ENCODE measurements at places on chromosomes 2 and 18.

- no peak for DNase-seq
These were observed 45.1 kb downstream of the C1QL2 start for GRCh38 chr2:119113489-119113770.

DNA sequence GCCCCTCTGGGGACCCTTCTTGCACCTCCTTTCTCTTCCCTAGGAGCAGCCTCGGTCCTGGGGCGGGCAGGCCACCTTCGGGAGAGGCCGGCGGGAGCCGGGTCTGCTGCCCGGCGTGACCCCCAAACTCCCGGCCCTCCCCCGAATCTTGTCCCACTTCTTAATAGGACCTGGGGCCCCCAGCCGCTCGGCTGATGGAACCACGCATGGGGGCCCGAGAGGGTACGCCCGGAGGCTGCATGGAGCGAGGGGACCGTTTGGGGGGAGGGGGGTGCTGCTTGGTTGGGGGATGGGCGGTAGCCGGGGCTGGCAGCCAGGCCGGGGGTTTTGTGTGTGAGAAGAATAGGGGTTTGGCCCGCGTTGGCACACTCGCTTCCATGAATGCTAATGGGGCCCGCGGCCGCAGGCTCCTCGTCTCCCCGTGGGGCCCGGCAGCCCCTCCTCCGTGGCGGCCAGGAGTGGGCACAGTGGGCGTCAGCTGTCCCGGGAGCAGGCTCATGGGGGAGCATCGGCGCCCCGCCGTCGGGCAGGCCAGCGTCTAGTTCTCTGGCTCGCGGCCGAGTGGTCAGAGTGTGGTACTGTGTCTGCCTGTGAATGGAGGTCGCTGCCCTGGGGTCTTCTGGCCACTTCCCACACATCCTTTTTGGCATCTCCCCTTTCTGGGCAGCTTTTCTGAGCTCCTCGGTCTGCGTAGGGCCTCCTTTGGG lies 1.0 kb downstream of the GAREM2 start:
- DNase-seq = no peak

DNA sequence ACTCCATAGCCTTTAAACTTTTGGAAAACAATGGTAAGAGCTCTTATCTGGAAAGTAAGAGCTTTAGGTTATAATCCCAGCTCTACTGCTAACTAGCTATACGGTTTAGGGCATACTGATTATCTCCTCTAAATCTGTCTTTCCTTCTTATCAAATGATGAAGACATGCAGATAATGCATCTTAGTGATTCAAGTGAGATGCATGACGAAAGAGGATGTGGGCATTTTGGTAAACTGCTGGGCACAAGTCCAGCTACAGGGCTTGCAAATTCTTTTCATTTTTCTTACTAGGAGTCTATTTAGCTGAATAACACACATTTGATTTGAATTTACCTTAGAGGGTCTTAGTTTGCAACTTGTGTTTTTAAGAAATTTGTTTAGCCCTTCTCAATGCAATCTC lies 1604.8 kb upstream of the ZEB2 start:
- DNase-seq = no peak

DNA sequence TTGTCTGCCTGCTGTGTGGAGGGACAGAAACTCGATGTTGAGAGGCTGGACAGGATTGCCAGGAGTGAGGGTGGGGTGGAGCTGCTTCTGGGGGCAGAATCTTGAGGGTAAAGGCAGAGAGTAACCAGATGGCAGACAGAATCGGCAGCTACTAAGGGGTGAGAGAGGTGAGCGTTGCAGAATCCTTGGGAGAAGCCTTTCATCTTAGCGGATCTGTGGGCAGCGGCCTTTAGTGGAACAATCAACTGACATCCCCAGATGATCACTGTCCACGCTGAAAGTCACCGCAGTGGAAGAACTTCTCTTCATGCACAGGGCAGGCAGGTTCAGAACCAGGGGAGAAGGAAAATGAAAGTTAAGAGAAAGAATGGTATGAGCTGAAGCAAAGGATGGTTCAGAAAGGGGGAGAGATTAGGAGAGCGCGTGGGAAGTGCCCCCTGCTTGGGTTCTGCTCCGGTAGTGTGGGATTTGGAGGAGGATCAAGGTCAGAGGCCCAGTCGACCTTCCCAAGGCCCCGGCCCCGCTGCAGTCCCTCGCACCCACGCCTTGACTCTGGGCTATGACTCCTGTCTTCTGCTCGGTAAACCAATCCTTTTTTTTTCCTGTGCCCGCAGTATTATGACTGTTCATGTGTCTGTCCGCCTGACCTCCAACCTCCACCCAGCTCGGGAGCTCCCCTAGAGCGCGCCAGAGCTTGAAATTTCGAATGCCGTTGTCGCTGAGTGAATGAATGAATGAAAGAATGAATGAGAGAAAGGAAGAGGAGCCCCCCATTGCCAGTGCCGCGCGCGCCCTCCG lies 584 bp downstream of the BOLA3 start:
- DNase-seq = peak; percentile 35

GRCh38 chr18:13178976-13179375 lies 39.6 kb upstream of the LDLRAD4 start:
- no peak for DNase-seq

GRCh38 chr2:65137197-65137775 lies 7.4 kb upstream of the RAB1A start:
- DNase-seq = no peak

DNA sequence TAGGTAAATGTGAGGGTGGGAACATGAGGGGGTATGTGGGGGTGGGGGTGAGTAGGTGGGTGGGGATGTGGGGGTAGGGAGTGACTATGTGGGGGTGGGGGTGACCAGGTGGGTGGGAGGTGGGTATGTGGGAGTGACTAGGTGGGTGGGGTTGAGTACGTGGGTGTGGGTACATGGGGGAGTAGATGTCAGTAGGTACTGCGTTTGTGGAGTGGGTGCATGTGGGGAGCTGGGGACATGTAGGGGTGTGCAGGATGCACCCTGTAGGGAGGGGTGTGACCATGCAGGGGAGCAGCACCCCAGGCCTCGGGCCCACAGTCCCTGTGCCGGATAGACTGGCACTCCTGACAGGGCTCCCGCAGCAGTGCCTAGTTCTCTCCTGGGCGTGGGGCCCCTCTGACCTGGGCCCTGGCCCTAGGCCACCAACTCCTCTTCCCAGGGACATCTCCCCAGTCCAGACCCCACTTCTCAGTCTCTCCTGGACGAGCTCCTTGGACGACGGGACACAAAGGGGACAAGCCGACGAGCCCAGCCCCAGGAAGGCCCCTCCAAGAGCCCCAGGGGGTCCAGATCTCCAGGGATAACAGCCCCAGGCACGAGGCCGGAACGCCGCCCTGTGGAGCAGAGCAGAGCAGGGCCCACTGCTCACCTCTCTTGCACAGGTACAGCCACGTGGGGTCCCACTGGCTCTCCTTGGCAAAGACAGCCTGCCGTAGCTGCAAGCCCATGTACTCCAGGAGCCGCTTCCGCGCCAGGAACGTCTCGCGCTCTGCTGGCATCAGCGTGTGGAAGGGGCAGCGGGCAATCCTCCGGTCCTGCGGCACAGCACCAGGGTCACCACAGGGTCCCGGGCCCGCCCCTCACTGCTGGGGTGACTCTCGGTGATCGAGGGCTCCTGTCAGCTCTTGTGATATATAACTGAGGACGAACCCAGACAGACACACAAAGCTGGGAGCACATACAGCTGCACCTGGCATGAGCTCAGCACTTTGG lies 58.2 kb downstream of the ANKMY1 start:
- DNase-seq = no peak

DNA sequence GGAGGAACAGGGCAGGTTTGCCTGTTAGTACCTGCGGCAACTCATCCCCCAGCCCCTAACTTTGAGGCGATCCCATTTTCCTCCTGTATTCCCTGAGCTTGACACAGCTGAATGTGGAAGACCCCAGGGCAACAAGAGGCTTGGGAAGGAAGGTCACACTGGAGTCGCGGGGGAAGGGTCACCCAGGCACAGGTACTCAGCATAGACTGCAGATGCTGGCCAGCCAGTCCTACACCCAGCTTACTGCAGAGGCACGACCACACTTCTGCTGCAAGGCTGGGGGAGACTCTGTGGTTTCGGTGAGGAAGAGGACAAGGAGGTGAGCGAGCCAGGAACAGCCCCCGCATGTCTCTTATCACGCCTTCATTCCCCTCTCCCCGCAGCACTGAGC lies 91.5 kb downstream of the MALT1 start:
- no peak for DNase-seq

DNA sequence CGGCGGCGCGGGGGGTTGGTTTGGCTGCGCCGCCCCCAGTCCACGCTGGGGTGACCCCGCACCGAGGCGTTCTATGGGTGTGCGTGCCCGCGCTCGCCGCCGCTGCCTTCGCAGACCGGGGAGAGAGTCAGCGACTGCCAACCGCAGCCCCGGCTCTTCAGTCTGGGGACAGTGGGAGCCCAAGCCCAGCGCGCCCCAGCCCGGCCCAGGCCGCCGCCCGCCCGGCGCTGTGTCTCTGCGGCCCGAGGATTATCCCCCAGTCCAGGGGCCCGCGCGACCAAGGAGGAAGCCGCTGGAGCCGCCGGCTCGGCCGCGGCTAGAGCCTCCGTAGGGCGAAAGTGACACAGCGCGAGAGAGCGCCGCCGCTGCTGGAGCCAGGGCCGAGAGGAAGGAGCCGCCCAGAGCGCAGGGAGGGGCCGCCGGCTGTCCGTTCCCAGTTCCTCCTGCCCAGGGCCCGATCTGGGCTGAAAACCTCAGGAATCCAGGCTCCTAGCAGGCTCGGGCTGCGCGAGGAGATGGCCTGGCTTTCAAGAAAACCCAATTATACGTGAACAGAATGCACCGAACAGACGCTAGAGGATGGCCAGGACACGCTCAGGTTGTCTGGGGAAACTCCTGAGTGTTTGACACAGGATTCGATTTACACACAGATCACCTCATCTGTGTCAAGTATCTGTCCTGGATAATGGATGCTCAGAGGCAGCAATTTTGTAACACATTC lies 2.4 kb downstream of the CTIF start:
- DNase-seq = no peak

- no peak for DNase-seq
These were observed 29.2 kb downstream of the MYO1B start for GRCh38 chr2:191274413-191274815.
